ENCODE measurements at places on chromosomes 4 and X. TPM values are rescaled to one million over a fixed set of nuclear protein-coding genes. Genes with fewer than 3 reads are reported as not detected.

- no peak for DNase-seq
Observed at GRCh38 chr4:129545599-129546278, 449.8 kb downstream of the C4orf33 start.

- peak; percentile 75 for DNase-seq
Observed at GRCh38 chr4:142408003-142408441, 438.1 kb downstream of the INPP4B start.

Gene PAGE2B
- total RNA-seq, result not detected

Gene NRK
- not detected for total RNA-seq

Gene CLNK
- not detected for total RNA-seq

DNA sequence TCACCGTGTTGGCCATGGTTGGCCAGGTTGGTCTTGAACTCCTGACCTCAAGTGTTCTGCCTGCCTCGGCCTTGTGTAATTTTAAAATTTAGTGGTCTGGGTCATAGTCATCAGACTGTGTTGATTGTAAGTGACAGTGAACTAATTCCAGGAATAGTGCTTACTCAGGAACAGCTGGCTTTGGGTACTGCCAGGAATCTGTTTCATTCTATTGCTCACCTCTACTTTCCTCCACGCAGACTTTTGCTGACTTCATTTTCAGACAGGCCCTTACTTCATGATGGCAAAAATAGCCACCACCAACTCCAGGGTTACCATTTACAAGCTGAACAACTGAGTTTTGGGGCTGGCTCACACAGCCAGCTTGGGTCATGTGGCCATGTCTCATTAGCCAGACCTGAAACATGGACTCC, 54.6 kb downstream of the FNIP2 start:
- DNase-seq, result peak; percentile 84

- peak; percentile 13 for DNase-seq
Observed at GRCh38 chr4:108556166-108556565, 64.2 kb upstream of the RPL34 start.

GRCh38 chrX:3669841-3670475, 43.5 kb downstream of the PRKX start:
- no peak for DNase-seq

GRCh38 chr4:137125011-137125410, 407.3 kb downstream of the PCDH18 start:
- peak; percentile 81 for DNase-seq

Gene GAK
- total RNA-seq, result 126 TPM

Gene TACR3
- total RNA-seq, result 0.06 TPM

- DNase-seq, result no peak
Observed at GRCh38 chr4:108311313-108311712, 142.6 kb upstream of the LEF1 start.

Gene HTR2C
- total RNA-seq, result not detected

GRCh38 chrX:118770133-118770760, 42.8 kb downstream of the IL13RA1 start:
- DNase-seq, result no peak

Gene TET2
- 9.5 TPM for total RNA-seq

Gene SCD5
- 31.3 TPM for total RNA-seq

Gene TAF9B
- 40.6 TPM for total RNA-seq

Gene ITIH6
- total RNA-seq, result not detected

DNA sequence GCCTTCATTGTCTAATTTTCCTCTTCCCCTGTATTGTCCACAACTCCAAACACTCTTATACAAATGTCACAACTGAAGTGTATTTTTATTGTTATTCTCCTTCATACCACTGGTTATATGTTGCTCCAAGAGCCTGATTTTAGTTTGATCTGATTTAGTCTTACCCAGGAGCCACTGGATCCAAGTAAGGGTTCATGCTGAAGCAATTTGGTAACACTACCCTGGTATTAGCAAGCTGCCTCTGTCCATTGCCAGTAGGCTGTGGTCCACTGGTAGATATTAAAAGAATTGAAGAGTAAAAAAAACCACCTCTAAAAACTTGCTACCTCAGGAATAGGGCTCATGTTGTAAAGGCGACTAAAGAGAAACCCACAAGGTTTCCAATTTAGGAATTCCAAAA, 41.2 kb downstream of the AMOT start:
- DNase-seq, result no peak

Gene RIPPLY1
- total RNA-seq, result not detected

Gene DCK
- total RNA-seq, result 53.4 TPM

GRCh38 chr4:182085051-182085480, 158.1 kb upstream of the TENM3 start:
- DNase-seq, result peak; percentile 62

GRCh38 chr4:116449764-116450163, 635.6 kb downstream of the TRAM1L1 start:
- DNase-seq, result no peak

DNA sequence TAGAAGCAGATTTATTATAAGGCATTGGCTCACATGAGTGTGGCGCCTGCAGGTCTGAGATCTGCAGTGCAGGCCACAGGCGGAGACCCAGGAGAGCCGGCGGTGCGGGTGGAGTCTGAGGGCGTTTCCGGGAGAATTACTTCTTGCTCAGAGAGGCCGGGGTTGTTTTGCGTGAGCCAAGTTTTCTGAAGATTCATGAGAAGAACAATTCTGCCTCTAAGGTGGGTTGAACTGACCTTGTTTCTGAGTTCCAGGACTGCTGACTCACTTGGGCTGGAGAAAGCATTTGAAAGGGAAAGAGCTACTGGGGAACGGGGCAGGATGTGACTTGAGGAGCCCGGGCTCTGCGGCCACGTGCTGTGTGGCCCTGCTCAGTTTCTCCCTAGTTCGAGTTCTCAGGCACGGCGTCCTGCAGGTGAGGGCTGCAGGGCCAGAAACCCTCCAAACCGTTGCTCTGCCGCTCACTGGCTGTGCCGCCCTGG, 36.7 kb upstream of the SORCS2 start:
- no peak for DNase-seq

DNA sequence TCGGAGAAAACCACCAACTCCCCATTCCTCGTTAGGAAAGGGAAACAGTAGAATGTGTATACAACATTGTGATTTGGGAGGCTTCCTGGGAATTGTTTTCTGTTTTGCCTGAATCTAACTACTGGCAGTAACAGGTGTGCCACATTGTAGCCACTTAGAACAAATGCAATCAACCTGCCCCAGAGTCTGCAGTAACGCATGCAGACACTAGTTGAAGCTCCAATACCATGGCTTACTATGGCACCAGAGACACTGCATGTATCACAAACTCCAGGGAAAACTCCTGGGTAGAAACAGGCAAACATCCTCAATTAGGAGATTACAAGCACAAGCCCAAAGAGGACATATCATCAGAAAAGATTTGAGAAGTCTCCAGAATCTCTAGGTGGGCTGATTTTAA, 154.2 kb upstream of the NEIL3 start:
- DNase-seq, result peak; percentile 17

Gene SMIM10L2A
- not detected for total RNA-seq

Gene MEPE
- total RNA-seq, result not detected

DNA sequence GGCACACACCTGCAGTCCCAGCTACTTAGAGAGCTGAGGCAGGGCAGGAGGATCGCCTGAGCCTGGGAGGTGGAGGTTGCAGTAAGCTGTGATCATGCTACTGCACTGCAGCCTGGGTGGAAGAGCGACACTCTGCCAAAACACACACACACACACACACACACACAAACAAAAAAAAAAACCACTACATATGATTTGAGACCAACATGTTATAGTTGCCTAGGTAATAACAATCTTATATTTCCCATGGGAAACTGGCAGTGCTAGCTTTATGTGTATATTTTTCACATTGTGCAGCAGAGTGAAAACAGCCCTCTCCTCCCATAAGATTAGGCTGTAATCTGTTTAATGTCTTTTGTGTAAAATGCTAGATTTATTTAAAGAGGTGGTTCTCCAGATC, 3.1 kb upstream of the FAM241A start:
- DNase-seq, result no peak

Gene FANCB
- total RNA-seq, result 6.2 TPM

DNA sequence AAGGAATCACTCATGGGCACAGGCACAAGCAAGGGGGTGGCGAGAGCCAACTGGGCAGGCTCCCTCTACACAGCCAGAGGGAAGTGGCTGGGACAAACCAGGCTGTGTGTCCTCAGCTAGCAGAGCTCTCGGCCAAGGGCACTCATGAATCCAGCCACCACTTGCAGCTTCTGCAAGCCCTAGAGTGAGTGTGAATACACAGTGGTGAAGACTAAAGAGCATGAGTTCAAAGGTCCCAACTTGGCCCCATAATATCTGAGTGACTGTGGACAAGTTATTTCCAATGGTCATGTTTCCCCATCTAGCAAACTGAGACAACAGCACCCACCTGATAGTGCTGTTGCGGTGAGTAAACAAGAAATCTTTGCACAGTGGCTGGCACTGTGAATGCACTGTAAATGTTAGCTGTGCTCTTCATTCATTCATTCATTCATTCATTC, 51.7 kb downstream of the ADGRG2 start:
- DNase-seq, result no peak

Measured in LHCN-M2 (cell line).